ENCODE measurements at places on chromosomes 11 and 22.

DNA sequence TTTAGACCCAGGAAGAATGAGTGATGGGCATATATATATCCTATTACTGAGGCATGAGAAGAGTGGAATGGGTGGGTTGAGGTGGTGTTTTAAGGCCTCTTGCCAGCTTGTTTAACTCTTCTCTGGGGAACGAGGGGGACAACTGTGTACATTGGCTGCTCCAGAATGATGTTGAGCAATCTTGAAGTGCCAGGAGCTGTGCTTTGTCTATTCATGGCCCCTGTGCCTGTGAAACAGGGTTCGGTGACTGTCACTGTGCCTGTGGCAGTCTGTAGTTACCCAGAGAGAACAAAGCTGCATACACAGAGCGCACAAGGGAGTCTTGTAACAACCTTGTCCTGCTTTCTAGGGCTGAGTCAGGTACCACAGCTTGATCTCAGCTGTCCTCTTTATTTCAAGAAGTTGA lies 11.7 kb downstream of the LIMK2 start:
- DNase-seq, result no peak

DNA sequence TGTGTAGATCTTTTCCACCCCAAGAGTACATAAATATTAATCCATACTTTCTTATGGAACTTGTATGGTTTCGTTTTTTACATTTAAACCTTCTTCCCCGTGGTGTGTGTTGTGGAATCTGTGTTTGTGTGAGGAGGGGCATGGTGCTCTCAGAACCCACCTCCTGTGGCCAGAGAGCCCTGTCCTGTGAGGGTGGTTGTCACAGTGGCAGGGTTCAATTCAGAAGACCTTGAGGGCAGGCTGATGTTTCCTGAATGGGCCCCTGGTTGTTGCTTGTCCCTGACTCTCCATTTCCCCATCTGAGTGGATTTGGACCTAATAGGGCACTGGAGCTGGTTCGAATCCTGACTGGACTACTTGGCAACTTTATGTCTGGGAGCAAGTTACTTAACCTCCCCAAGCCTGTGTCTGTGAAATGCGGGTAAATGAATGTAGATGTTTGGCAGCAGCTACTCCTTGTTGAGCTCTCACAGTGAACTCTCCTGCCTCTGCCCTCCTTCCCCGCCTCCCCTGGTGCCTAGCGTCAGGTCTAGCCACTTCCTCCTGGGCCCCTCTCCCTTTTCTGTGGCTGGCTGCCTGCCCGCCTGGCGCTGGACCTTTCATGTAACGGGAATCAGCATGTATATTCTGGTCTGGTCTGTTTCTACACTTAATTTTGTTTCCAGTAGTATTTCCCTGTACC lies 7.3 kb downstream of the NEAT1 start:
- DNase-seq, result peak; percentile 94

DNA sequence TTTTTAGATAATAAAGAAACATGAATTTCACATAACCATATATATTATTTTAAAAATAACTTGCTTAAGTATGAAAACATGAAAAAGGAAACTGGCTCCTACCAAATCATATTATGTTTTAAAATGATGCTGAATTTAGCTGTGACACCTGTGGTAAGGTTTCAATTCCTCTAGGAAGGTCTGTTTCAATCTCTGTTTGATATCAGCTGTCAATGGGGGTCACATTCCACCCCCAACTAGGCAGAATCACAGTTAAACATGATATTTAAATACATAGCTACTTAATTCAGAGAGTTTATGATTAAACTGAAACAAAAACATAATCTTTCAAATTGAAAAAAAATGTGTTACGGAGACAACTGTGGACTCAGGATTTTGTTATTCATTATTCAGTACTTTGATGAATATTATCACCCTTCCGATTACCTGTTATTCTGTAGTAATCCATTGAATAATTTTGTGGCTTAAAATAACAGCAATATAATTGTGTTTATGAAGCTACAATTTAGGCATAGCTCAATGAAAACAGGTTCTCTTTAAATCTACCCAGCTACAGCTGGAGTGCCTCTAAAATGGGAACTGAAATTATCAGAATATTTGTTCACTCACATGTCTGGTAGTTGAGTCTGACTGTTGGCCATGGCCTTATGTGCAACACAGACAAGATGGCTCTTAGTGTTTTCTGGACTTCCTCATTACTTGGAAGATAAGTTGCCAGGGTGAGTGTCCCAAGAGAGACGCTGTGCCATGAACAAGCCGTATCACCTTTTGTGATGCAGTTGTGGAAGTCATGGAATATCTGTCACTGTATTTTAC lies 244.6 kb upstream of the ANO3 start:
- DNase-seq, result no peak

DNA sequence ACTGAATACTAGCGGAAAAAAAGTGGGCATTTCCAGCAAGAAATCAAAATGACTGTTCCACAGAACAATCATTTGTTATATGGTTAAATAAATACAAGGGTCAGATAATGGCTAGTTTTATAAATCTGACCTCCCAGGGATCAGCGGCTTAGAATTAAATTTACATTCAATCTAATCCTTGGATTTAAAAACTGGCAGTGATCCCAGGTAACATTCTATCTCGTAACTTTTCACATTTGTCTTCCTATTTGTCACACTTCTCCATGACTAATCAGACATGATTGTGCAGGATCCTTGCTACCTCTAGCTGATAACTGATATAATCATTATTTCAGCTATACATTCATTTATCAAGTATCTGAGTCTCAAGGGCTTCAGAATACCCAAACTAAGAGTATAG lies 2.9 kb upstream of the MMP3 start:
- no peak for DNase-seq

DNA sequence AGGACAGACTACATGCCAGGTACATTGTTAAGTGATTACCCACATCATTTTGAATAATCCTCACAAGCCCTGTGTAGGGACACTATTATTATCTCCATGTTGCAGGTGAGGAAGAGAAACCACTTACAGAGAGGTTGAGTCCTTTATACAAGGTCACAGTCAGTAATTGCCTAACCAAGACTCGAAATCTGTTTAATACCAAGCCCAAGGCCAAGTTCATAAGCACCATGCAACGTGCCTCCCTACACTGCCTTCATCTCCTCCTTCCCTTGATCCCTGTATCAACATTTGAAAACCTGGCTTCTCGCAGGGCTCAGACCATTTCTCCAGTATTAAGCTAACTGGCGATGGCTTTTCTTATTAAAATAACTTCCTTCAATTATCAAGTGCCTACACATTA lies 41.7 kb upstream of the SEZ6L start:
- no peak for DNase-seq

DNA sequence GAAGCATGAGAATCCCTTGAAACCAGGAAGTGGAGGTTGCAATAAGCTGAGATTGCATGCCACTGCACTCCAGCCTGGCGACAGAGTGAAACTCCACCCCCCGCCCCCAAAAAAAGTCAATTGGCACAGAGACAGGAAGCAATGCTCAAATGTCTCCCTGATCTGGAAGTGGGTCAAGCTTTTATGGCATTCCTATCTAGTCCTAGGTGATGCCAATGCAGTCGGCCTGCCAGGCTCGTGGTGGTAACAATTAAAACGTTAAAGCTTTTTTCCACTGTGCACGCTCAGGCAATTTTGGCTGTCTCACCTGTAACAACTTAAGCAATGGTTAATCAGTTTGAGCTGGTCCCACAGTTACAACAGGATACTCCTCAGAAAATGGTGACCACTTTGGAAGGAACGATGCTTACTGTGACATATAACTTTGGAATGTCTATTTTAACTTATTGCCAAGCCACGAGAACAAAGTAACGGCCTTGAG lies 18.9 kb upstream of the PISD start:
- peak; percentile 83 for DNase-seq

DNA sequence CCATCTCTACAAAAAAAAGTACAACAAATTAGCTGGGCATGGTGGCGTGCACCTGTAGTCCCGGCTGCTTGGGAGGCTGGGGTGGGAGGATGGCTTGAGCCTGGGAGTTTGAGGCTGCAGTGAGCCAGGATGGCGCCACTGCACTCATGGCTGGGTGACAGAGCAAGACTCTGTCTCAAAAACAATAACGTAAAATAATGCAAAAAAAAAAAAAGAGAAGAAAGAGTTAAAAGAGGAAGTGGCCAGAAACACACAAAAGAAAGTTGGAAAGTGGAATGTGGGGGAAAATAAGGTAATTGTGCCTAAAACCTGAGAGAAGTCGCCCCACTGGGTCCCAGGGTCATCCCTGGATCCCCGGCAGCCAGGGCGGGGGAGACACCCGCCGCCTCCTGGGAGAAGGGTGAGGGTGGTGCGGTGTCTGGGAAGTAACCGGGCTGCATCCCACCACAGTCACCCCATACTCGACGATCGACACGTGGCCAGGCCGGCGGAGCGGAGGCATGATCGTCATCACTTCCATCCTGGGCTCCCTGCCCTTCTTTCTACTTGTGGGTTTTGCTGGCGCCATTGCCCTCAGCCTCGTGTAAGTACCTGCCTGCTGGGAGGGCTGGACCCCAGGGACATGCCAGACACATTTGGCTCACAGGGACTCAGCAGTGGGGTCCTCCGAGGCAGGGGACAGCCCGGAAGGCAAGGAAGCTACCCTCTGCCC lies 8.1 kb downstream of the UPK3A start:
- no peak for DNase-seq

DNA sequence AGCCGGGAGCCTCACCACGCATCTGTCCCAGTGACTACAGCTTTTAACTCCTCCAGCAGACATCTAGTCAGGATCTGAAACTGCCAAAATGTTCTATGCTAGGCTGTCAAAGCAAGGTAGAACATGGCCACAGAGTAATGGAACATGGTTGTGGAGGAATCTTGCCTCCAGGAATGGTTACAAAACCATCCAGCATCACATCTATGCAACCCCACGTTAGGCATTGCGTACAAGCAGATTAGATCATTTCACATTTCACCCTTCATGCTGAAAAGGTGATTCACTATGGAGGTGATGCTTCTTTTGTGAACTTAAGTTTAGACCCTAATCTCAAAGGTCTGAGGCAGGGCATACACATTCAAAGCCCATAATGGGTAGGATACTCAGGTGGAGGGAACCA lies 103.0 kb downstream of the PARVA start:
- DNase-seq, result no peak

GRCh38 chr11:60761436-60762190 lies 4.9 kb downstream of the MS4A15 start:
- DNase-seq, result no peak

DNA sequence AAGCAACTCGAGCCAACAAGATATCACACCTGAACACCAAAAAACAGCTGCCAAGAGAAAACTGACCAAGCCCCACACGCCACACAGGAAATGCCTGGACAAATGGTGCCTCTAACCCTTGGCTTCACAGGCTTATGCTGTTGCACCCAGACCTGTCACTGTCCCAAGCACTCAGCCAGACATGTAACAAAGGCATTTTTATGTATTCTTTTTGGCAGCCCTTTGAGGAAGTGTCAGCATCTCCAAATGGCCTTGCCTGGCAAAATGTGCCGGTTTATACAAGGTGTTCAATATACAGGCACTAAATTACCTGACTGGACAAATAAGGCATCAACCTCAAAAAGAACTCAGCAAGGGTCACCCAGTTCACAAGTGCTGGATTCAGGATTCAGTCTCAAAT lies 6.1 kb downstream of the HDHD5 start:
- no peak for DNase-seq

Data from cardiac fibroblast (primary cell).